Spleen (tissue), 13 donors: ENCODE measurements at places on chromosomes 1 and 21. TPM values are rescaled to one million over a fixed set of nuclear protein-coding genes. Genes with fewer than 3 reads are reported as not detected.

- no peaks in the 10 kb centered on the region for H3K36me3 ChIP-seq
- no peak for DNase-seq
- peaks cover 3% of the 10 kb centered on the region for H3K4me1 ChIP-seq
- no peaks in the 10 kb centered on the region for H3K27me3 ChIP-seq
These were observed 384.9 kb downstream of the HLX start for GRCh38 chr1:221263831-221264767.

DNA sequence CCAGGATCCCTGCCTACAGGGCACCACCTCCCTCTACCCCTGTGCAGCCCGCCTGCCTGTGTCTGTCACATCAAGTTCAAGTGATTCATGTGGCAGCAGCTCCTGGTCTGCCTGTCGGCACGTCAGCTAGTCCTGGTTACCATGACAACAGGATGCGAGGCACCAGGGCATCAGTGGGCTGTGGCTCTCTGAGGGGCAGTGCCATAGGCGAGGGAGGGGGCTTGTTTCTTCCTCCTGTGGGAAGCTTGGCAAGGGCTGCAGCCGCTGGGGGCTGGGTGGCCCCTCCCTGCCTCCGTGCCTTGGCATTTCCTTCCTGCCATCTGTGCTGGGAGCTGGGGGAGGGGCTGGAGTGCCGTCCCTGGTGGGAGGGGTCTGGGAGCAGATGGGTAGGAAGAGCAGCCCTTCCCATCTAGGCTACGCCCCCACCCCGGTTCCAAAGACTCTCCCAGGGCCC lies 43.1 kb downstream of the FOXO6 start:
- no peak for DNase-seq
- H3K4me1 ChIP-seq = peaks cover 11% of the 10 kb centered on the region
- no peak overlapping the region for H3K4me3 ChIP-seq
- H3K27ac ChIP-seq = no peak overlapping the region

The ALX3 gene
- total RNA-seq = not detected

DNA sequence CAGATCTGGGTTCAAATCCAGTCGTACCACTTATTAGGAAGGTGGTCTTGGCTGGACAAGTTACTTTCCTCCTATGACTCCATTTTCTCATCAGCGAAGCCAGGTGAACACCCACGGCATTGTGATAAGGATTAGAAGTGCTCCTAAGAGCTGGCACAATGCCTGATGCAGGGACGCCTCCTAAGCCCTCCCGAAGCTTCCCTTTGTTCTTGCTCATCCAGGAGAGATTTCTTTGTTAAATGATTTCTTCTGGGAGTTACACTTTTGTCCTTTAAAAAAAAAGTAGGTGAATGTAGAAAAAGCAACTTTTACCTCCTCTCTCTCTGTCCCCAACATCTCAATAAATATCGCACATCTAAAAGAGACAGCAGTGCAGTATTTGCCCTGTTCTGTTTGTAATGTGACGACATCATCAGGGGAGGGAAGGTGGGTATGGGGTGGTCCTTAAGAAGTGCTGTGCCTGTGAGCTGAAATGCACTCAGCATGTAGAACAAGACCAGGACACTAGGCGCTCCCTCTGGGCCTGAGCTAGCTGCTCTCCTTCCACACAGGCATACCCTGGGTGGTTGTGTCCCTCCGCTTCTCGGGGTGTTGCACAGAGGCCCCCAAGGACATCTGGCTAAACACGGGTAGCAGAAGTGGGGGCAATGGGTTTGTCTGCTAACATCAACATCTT lies 43.9 kb downstream of the SUSD4 start:
- H3K36me3 ChIP-seq = no peaks in the 10 kb centered on the region
- H3K4me3 ChIP-seq = no peak overlapping the region
- H3K27me3 ChIP-seq = peaks cover 3% of the 10 kb centered on the region
- H3K27ac ChIP-seq = no peak overlapping the region

The DNAJC8 gene
- 71.0 TPM for total RNA-seq

The SPRR2F gene
- not detected for total RNA-seq

DNA sequence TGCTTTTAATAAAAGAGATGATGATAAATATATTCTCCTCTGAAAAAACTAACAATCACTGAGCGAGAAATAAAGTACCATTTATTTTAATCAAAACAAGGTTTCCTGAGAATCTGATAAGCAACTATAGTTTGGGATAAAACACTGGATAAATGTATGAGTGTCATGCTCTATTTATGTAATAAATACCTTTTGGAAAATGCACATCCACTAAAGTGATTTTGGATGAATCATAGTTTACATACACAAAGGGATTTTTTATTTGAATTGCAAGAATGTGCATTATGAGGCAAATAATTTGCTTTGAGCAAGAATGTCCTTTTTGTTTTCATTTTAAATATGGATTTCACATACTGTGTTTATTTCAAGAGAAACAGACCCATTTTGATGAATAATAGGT lies 1483.5 kb downstream of the MRPL39 start:
- no peak overlapping the region for H3K27ac ChIP-seq
- DNase-seq = no peak
- H3K36me3 ChIP-seq = no peaks in the 10 kb centered on the region
- no peaks in the 10 kb centered on the region for H3K4me1 ChIP-seq

DNA sequence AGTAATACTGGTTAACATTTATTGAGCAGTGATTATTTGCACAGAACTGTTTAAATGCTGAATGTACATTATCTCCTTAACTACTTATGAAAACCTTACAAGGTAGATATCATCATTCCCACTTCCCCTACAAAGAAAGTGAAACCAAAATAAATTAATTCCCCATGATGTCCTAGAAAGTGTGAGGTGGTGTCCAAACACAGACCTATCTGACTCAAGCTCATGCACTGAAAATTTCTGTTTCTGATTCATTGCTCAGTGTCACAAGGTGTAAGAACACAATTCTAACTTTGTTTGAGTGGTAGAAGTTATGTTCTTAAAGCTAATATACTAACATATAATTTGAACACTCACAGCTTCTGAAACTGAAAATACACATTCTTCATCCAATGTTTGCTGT lies 178.7 kb downstream of the MRPL39 start:
- DNase-seq = no peak
- no peaks in the 10 kb centered on the region for H3K4me1 ChIP-seq
- H3K36me3 ChIP-seq = no peaks in the 10 kb centered on the region
- no peak overlapping the region for H3K4me3 ChIP-seq
- H3K27me3 ChIP-seq = no peaks in the 10 kb centered on the region
- H3K27ac ChIP-seq = no peak overlapping the region

The MARK1 gene
- 3.9 TPM for total RNA-seq

The MMEL1 gene
- total RNA-seq = 4.4 TPM

DNA sequence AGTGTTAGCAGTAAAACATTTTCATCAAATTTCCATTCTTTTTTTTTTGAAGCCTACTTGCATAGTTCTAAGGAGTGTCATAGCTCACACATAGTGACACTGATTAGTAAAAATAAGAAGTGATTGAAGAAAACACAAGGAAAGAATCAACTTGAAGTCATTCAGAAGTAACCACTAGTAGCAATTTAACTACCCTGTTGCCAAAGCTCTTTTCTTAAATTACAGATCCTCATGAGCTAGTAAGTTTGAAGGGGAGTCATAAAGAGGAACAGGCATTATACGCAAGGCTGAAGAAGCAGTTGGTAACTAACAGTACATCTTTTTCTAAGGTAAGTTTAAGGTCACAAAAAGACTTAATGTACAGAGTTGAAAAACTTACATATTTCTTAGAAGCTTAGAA lies 332.2 kb downstream of the CHRM3 start:
- H3K27ac ChIP-seq = peak overlapping the region; percentile 79
- H3K36me3 ChIP-seq = no peaks in the 10 kb centered on the region
- no peaks in the 10 kb centered on the region for H3K27me3 ChIP-seq
- peaks cover 24% of the 10 kb centered on the region for H3K4me1 ChIP-seq
- H3K4me3 ChIP-seq = no peak overlapping the region
- no peak for DNase-seq
